ENCODE measurements at places on chromosomes 11 and 22.

GRCh38 chr22:20810645-20811044 is 36.7 kb downstream of the SERPIND1 start:
- DNase-seq = no peak

DNA sequence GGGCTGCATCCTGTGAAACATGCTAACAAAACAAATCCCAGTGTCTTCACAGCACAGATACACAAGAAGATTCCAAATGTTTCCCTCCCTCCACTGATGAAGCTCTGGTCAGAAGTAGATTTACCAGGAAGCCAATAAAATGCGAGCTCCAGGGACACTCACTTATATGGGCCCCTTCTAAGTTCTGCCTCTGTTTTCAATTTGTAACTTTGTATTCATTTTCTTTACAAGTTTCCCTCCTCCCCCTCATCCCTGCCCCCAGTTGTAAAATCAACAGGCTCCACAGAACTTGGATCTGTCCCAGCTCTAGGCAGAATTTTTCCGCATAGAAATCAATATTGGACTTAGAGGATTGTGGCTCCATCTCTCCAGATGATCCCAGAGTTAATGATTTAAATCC is 48.1 kb upstream of the ME3 start:
- no peak for DNase-seq

GRCh38 chr11:46414879-46415278 is 23.3 kb upstream of the CHRM4 start:
- DNase-seq = no peak

- no peak for DNase-seq
These were observed 110.2 kb upstream of the SESN3 start for GRCh38 chr11:95341221-95341620.

DNA sequence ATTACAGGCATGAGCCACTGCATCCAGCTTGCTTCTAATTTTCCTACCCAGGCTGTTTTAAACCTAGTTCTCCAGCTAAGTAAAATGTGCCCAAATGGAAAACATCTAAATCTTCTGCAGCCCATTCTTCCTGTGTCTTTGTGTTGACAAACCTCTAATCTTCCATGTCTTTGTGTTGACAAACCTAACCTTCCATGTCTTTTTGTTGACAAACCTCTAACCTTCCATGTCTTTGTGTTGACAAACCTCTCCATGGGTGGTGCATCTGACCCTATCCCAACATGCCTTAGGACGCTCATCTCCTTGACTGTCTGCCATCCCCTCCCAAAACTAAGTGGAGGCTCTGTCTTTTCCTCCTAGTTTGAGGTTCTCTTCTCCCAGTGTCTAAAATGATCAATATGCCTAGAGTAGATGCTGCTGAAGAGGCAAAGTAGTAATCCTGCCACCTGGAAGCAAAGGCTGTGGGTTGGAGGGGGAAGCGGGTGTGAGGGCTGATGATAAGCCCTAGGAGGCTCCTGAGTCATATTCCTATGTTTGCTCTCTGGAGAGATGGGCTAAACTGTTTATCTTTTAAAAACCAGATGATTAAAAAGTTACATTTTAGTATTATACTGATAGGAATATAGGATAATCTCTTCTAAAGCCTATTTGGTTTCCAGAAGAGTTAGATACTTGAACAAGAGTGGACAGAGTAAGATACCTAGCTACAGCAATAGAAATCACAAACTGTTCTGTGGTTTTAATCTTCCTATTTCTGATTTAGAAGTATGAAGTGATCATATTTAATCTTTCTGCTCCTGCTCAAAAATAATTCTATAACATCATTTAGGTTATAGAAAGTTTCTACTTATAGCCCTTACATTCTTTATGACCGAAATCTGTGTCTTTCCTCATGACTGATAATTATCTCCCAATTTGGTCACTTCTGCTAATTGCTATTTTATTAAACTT is 7.9 kb downstream of the FEN1 start:
- DNase-seq = no peak

DNA sequence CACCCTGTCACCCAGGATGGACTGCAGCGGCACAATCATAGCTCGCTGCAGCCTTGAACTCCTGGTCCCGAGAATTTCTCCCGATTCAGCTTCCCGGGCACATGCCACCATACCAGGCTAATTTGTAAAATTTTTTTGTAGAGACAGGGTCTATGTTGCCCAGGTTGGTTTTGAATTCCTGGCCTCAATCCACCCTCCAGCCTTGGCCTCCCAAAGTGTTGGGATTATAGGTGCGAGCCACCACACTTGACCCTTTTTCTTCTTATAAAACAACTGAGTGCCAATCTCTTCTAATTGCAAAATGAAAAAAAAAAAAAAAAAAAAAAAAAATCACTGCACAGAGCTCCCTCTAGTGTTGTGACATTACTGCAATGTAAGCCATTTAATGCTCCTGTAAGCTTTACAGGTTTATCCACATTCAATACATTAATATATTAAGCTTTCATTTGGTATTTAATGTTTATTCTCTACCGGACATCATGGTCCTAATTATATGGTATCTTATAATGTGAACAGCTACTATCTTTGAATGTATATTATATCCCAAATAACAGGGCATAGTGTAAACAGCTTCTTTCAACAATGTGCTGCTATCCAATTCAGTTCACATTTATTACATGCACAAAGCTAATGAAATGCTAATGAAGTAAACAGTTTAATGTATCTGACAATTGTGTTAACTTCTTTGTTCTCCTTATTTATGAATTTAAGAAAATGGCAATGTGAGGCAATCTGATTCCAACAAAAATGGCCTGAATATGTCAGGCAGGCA is 44.6 kb downstream of the COPB1 start:
- DNase-seq = no peak

DNA sequence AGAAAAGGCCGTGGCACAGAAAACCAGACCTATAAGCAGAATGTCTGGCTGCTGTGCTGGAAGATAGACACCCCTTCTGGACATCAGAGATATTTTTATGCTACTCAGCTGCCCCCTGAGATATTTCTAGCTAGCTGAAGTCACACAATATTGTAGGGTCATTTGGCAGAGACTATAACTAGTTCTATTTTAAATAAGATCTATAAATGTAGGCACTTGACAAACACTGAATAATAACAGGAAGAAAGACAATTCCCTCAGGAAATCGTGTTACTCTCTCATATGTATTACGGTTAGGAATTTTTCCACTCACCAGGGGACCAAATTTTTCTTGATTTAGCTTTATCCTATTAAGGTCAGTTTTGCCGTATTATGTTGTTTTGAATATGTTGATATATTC is 845.4 kb downstream of the OPCML start:
- no peak for DNase-seq

- DNase-seq = no peak
These were observed 3.2 kb upstream of the NRXN2 start for GRCh38 chr11:64726211-64726641.

GRCh38 chr11:3129591-3130268 is 35.4 kb downstream of the OSBPL5 start:
- no peak for DNase-seq

DNA sequence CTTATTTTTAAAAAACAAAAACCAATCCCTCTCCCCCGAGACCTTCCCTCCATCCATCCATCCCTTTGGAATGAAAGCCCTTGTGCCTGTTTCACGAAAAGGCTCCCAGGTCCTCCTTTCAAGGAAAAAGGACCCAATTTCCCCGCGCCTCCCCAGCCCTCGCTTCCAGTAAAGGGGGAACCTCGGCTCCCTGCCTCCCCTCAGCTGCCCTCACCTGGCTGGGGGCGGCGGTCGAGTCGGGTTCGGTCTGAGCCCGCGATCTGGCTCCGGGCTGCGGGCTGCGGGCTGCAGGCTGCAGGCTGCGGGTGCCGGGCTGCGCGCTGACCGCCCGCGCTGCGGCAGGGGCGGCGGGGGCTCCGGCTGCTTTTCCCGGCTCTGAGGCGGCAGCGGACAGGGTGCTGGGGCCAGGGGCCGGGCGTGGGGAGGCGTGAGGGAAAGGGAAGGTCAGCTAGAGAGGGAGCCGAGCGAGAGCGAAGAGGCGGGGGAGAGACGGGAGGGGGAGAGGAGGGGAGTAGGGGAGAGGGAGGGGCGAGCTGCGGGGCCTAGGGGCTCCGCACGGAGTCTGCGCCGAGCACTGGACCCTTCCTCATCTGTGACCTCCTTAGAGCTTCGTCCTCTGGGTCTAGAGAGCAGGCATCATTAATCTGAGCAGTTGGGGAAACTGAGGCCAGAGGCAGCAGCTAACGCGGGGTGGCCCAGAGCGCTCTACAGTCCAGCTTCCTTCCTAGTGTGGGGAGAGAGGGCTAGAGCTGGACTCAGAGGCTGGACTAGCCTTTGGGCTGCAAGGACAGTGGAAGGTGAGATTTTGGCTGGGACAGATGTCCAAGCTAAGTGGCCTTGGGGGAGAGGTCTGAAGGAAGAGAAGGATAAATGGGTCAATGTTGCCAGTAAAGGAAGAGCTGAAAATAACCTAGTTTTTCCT is at the start of gene C1QTNF4:
TSS of gene C1QTNF4 (minus strand) at position 478 of the 922 bp plus-strand sequence. CDS start 3,601 bp downstream, outside the sequence.
- DNase-seq = no peak

DNA sequence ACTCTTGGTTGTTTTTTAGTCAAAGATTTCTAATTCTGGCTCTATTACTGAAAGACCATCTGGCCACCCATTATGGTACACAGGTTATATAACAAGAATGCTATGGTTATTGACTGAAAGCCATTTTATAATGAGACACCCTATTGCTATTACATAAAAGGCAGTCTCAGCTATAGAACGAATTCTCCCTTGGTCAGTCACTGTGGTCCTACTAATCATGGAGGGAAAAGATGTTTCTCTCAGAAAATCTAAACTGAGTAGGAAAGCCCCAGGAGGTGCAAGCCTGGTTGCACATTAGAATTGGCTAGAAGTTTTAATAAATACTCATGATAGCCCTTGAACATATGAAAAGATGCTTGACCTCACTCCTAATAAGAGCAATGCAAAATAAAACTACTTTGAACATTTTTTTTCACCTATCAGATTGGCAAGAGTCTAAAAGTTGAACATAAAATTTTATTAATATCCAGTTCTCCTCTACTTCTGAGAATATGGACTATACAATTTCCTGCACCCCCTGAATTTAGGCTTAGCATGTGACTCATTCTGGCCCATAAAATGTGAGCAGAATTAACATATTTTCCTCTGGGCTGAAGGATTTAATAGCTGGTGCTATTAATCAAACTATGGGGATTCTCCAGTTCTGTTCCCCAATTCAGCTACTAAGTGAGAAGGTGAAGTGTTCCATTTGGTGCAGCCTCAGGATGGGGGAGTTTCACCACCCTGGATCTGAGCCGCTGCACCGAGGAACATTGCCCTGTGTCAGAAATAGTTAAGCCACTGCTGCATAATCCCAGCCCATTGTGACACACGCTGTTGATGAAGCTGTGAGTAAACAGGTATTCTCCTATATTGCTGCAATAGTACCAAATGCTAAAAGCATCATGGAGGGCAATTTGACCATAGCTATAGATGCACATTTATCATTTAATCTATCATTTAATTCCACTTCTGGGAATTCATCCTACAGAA is 11.5 kb upstream of the CRKL start:
- no peak for DNase-seq
